Glutamatergic neuron (in vitro differentiated cells): ENCODE measurements at places on chromosomes 1 and 21. TPM values are rescaled to one million over a fixed set of nuclear protein-coding genes. Genes with fewer than 3 reads are reported as not detected.

PLD5 gene
- total RNA-seq: 0.96 TPM

CACNA1E gene
- total RNA-seq: 8.8 TPM

S100A16 gene
- total RNA-seq: 1.1 TPM

TSPAN2 gene
- total RNA-seq: 11.2 TPM

UBL4B gene
- total RNA-seq: not detected

CD5L gene
- total RNA-seq: not detected

MPL gene
- not detected for total RNA-seq

GPR61 gene
- total RNA-seq: 0.76 TPM
